Hepatocyte (in vitro differentiated cells): ENCODE measurements at places on chromosomes 16 and 17.

DNA sequence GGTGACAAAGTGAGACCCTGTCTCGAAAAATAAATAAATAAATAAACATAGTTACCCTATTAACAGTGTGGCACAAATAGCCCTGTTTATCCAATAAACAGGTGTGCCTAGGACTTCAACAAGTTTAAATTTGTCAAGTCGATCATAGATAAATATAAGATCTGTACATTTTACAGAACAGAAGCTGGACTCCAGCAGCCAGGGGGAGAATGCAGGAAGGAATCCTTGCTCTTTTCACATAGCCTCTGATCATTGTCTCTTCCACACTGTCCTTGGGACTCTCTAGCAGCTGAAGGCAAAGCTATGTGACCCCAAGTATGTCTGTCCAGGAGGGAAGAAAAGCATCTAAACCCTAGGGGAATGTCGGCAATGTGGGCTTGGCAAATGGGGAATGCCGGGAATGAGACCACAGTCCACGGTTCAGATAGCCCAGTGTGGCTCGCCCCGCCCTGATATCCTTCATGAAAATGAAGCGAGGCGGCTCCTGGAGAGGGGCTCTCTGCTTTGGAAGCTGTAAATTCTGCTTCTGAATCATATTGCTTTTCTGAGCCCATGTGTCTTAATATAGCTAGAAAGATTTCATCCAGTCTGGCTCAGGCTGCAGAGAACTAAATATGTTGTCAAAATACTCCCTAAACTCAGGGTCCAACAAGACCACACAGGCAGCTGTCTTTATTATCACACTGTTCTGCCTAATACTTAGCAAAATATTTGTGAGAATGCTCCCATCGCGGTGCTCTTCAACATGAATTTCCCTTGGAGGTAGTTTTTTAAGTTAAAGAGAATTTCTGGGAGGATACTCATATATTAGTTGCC lies 24.9 kb upstream of the GRB2 start:
- peak; percentile 66 for DNase-seq

GRCh38 chr17:82534401-82534812 lies 14.9 kb downstream of the FOXK2 start:
- no peak for DNase-seq

DNA sequence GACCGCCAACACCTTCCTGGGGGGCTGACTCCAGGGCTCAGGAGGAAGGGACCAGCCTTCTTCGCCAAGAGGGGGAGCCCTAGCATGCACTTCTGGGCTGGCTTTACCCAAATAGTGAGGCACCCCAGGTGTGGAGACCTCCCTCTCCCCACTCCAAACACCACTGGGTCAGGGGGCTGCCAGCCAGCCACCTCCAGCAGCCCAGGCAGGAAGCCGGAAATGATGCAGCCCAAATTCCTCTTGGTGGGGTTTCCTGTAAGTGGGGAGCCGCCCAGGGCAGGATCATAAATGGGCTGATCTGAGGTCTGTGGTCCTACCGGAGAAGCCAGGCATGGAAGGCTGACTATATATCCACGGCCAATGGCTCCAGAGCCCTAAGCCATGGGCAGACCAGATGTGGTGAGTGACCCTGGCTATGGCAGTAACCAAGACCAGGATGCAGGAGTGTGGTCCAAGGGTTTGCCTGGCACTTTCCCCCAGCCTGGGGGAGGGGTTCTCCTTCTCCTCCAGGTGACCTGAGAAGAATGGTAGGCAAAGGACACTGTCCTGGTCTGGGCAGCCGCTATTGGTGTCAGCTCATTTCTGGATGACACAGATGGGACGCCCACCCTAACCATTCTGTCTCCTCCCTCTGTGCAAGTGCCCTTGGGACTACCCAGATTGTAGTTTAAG lies 4.2 kb downstream of the GIT1 start:
- no peak for DNase-seq

- peak; percentile 63 for DNase-seq
Measured at GRCh38 chr16:49491771-49492761, 118.5 kb downstream of the C16orf78 start.

- peak; percentile 82 for DNase-seq
Measured at GRCh38 chr17:927611-928461, 51.7 kb downstream of the NXN start.

GRCh38 chr17:4525691-4526397 lies 27.2 kb downstream of the SPNS2 start:
- DNase-seq: no peak

DNA sequence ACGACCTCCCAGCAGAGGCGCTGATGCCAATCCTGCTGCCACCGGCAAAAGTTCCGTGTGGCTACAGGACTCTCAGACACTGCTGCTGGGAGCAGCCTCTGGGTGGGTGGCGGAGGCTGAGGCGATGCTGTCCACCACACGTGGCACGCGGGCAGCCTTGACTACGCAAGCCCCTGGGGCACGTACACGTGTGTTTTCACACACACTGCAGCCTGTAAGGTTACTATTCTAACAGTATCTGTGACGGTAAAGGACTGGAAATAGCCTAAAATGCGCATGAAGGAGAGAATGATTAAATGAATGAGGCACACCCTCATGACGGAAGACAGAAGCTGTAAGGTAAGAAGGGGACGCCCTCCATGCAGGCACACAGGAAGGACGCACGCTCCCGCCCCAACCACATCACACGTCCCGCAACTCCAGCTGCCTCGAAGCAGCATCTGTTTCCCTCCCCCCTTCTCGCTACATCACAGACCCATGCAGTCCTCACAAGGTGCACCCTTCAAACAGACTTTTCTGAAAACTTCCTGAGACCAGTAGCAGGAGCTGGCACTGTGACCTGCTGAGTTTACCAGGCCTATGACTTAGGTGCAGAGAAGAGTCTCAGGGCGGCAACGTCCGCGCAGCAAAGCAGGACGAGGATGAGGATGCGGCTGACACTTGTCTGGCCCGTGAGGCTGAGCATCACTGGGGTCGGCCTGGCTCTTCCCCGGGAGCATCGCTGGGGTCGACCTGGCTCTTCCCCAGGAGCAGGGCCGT lies 28.7 kb upstream of the FASN start:
- DNase-seq: no peak

DNA sequence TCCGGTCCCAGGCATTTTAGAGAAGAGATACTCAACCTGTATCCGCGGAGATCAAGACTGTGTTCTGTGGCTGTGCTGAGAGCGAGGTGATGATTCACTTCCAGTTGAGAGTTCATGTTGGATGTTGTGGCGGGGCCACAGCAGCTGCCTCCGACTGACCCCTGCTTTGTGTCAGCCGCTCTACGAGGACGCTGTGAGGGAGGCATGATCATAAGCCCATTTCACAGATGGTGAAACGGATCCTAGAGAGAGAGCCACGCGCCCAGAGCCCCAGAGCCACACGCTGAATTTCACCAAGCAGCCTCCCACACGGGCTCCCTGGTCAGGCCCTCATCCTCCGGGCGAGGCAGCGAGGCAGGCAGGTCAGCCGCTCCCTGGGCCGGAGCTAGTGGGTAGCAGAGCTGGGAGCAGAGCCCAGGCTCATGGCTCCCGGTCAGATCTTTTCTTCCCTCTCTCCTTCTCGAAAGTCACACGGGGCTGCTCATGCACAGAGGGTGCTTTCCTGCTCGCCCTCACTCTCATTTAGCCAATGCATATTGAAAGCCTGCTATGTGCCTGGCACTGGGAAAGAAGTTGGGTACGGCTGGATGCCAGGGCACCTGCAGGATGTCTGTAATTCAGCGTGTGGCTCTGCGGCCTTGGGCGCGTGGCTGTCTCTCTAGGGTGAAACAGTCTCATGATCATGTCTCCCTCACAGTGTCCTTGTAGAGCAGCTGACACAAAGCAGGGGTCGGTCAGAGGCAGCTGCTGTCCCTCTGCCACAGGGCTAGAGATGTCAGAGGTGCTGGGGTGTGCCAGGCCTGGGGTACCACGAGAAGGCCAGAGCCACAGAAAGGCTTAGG lies 155.6 kb upstream of the CHMP6 start:
- no peak for DNase-seq

DNA sequence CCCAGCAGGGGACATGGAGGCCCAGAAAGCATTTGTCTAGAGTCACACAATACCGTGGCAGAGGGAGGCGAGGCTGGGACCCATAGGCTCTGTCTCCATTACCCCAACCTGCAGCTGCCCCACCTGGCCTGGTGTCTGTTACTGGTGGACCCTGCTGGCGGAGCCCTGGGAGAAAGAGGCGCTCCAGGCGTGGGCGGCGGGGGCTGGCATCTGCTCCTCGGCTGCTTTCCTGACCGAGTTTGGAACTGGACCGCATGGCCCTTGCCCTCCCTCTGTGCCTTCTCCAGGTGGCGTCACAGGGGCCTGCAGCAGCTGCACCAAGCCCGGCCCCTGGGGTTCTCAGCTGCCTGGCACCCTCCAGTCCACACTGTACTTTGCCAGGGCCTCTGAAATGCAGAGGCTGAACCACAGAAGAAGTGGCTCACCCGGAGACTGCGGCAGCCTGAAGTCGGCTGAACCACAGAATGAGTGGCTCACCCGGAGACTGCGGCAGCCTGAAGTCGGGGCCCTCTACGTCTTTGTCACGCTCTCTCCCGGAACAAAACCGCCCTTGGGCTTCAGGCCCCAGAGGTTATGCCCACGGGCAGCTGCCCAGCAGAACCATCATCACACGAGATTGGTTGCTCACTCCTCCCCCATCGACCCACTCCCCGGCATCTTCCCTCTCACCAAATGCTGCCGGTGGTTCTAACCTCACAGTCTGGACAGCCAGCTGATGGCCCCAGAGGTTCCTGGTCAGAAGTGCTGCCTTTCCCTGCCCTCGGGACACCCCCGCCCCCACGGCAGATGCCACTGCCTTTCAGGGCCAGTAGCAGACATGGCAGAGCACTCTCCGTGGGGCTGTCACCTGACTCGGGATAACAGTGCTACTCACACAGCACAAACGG lies 20.2 kb downstream of the CBFA2T3 start:
- no peak for DNase-seq

- peak; percentile 85 for DNase-seq
Measured at GRCh38 chr17:2347805-2348685, 10.7 kb downstream of the SGSM2 start.

DNA sequence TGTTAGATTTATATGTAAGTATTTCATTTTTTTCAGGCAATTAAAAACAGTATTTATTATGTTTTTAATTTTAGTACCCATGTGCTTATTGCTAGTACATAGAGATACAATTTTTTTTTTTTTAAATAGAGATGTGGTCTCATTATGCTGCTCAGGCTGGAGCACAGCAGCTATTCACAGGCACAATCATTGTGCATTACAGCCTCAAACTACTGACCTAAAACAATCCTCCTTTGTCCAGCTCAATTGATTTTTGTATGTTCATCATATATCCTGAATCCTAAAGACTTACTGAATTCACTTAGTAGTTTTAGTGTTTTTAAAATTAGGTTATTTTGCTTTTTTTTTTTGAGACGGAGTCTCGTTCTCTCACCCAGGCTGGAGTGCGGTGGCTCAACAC lies 26.3 kb downstream of the SPECC1 start:
- no peak for DNase-seq

DNA sequence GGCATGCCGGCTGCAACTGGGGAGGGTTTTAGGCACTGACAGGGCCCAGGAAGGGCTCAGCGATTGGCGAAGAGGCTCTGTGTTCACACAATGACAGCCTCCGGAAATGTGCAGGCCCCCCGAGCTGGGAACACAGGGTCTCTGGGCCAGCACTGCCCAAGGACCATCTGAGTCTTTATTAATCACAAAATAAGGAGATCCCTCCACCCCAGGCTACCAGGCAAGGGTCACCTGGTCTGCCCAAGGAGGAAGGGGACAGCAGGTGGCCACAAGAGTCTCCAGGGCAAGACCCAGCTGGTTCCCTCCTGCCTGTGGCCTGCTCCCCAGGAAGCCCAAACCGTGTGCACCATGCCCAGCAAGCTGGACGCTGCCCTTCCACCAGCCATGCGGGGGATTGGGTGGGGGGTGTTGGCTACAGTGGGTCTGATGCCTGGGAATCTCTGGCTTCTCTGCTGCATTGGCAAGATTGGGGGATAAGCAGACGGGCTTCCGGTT lies 52.1 kb upstream of the TNRC6C start:
- no peak for DNase-seq

GRCh38 chr17:59899099-59899498 lies 6.2 kb downstream of the RPS6KB1 start:
- no peak for DNase-seq

DNA sequence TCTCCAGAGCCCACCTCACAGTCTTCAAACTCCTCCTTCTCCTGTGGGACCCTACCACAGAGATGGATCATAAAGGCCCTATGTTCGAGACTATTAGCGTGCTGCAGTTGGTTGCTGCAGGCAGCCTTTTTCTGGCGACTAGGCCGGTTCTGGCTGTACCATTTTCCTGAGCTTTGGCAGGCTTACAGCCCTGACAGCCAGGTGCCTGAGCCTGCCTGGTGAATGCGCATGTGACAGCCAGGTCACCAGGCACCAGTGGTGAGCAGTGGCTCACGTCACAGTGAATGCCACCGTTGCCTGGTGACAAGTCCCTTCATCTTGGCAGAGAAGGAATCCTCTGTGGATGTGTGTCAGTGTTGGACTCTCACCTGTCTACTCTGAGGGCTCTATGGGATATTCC lies 978.8 kb downstream of the KCNJ18 start:
- DNase-seq: no peak

- no peak for DNase-seq
Measured at GRCh38 chr16:82470016-82470415, 156.8 kb upstream of the CDH13 start.

DNA sequence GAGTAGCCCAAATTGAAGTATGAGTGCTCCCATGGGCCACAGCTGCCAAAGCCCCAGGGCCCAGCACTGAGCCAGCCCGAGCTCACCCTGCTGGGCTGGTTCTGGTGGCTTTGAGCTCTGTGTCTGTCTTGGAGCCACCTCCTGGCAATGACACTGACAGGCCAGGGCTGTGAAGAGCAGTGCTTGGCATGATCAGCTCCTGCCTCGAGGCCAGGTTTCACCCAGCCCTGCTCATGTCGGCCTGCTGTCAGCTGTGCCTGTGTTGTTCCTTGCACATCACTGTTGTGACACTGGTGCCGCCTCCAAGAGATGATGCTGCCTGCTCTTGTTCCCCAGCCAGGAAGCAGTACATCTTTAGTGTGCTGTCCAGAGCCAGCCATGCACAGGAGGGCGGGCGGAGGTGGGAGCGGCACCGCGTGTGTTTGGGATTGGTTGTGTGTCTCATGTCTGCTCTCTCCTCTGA lies 26.0 kb downstream of the PLD6 start:
- DNase-seq: no peak

GRCh38 chr17:36742267-36743000 lies 141.1 kb downstream of the MRM1 start:
- DNase-seq: no peak

GRCh38 chr17:57971572-57971971 lies 16.4 kb upstream of the CUEDC1 start:
- no peak for DNase-seq

GRCh38 chr16:85553436-85554113 lies 59.5 kb upstream of the GSE1 start:
- DNase-seq: peak; percentile 81

GRCh38 chr17:57889892-57890856 lies 40.3 kb upstream of the MRPS23 start:
- DNase-seq: no peak

DNA sequence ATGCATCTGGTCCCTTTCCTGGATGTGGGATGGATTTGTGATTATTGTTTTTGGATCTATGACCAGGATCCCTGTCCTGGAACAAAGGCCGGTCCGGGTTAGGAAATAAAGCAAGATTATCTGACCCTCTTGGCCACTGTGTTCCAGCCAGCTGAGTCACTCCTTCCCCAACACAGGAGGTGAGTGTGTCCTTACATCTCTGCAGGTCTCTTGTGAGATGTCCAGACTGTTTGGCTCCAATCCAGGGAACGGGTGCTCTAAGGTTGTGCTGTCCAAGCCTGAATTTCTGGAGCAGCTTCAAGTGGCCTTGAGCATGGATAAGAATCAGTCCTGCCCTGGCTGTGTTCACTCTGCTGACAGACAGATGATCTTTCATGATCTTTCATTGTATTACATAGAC lies 136.5 kb upstream of the CCL2 start:
- DNase-seq: no peak
